Activated T-helper 1 cell treated with anti-CD3 and anti-CD28 coated beads, Interleukin-2, amount 50 U/mL, for 16 hours (primary cell): ENCODE measurements at places on chromosomes 13 and 19.

DNA sequence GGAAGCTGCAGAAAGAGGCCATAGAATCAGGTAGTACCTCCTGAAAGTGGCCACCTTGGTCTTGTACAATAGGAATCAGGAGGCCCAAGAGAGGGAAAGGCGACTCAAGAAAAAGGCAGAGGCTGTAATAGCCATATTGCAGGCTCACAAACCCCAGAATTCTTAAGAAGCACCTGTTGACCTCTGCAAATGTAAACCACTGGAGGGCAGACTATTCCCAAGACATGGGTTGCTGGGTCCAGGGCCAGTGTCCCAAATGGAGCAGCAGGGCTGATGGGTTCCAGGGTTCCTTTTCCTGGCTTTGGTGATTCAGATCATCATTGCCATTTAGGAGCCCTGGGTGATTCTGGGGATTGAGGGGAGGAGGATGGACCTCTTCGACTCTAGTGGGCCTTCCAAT, 167.6 kb downstream of the B3GLCT start:
- DNase-seq = no peak

DNA sequence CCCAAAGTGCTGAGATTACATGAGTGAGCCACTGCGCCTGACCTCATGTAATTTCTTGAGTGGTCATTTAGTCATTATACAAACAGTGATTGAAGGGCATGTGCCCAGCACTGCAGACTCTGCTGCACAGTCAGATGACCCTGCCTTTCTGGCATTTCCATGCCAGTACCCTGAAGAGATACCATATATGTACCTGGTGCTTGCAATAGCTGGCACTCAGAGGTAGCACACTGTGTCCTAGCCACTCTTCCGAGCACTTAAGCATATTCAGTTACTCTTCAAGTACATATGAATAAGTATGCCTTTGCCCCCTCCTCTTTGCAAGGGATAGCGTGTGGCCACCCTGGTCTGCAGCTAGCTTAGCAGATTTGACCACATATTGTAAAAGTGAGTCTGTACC, 15.5 kb downstream of the STX10 start:
- no peak for DNase-seq

DNA sequence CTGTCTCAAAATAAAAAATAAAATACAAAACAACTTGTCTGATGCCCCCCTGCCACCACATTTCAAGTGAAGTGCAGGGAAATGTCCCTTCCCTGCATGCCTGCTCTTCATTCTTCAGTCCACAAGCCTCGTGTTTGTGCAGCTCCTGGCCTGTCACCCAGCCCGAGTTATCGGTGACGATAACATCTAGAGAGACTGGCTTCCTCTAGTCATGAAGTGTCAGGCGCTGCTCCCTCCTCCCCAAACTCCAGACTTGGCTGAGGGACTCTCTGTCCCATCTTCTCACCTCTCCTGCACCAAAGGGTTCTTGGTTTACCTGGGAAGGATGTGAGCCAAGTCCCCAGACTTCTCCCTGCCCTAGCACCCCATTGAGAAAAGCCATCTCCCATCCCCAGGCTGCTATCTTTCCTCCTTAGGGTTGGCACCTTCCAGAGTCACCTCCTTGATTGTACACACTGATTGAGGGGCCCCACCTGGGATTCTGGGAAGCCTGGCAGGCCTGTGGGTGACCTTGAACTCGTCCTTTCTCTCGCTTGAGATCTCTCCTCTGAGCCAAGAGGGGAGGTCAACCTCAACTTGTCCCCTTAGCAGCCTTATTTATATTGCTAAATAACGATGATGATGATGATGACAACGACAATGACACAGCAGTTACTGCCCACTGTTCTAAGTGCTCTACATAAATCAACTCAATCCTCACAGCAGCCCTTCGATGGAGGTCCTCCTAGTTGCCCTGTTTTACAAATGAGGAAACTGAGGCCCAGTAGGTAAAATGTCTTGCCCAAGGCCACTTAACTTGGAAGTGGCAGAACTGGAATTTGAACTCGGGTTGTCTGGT, 13.1 kb upstream of the PLAUR start:
- no peak for DNase-seq

DNA sequence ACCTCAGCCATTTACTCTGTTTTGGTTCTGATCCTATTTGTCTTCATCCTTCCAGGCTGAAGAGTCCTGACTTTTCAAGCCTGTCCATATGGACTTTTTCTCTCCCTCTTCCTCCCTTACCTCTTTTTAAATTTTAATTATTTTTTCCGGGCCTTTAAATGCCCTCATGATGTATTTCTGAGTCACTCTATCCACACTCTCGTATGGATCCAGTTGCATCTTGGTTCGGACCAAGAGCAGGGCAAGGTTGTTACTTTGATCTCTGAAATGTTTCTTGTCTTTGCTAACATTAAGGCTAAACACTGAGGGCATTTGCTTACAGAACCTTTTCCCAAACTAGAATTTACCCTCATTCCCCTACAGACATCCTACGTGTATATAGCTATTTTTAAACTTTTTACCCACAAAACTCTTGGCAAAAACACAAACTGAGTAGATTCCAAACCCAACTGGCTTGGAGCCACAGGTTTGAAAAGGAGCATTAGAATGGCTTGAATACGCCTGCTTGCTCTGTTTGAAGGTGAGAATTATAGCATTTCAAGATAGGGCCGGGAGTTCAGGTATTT, 47.4 kb upstream of the SERPINE3 start:
- DNase-seq = no peak

GRCh38 chr13:113297370-113298042, 467 bp downstream of the LAMP1 start:
- DNase-seq = peak; percentile 35

GRCh38 chr19:50315773-50316448, 13.3 kb downstream of the KCNC3 start:
- no peak for DNase-seq

- no peak for DNase-seq
Measured at GRCh38 chr19:47658431-47659348, 49.8 kb downstream of the BICRA start.
